KBM-7 (cell line): ENCODE measurements at places on chromosomes 3 and 15.

GRCh38 chr3:47385007-47385406 is 4.2 kb downstream of the PTPN23 start:
- no peak for DNase-seq

GRCh38 chr3:132730891-132731580 is 8.8 kb upstream of the NPHP3 start:
- DNase-seq = peak; percentile 20

DNA sequence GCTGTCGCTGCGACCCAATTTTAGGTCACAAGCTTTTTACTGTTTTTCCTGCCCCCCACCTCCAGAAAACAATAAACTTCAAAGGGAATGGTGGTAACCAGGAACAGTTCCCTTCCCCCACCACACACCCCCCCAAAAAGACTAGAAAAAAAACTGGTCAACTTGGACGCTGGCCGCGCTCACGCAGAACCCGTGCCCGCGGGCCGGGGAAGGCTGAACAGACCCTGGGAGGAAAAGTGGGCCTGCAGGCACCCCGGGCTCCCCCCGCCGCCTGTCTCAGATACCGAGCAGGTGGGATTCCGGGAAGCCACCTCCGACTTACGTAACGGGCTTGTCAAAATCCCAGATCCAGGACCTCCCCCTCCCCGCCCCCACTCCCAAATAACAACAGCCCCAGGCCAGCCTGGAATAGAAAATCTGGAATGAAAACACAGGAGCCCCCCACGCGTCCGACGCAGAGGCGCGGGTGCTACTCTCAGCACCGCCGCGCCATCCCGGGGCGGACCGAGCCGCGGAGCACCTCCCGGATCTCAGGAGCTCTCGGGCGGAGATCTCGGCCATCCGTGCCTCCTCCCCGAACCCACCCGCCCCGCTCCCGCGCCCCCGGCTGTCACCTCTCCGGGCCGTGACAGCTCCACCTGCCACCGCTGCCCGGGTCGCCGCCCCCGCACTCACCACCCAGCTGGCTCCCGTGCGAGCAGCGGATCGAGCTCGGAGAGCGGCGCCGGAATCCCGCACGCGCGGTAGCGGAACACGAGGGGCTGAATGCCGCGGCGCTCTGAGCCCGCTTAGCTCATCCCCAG is 557 bp downstream of the DENND4A start:
- peak; percentile 79 for DNase-seq

DNA sequence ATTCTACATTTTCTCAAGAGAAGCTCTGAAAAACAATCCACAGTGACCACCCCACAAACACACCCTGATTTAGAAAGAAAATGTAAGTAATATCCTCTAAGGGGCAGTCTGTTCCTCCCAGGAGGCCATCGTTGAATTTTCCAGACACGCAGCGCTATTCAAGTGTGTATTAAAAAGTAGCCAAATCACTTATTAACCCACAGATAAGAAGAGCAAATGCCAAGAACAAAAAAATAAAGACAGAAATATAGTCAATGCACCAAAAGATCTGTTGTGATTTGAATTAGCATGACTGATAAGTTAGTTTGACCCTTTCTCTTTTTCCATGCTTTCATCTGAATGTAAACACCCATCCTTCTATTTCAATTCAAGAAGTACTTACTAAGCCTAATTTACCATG is 622.8 kb upstream of the ZNF385D start:
- no peak for DNase-seq

- DNase-seq = no peak
Measured at GRCh38 chr3:175179055-175179454, 319.9 kb downstream of the NAALADL2 start.

GRCh38 chr15:87575896-87576473 is 680.6 kb downstream of the NTRK3 start:
- no peak for DNase-seq

- no peak for DNase-seq
Measured at GRCh38 chr3:12560505-12561190, 3.8 kb downstream of the MKRN2 start.

DNA sequence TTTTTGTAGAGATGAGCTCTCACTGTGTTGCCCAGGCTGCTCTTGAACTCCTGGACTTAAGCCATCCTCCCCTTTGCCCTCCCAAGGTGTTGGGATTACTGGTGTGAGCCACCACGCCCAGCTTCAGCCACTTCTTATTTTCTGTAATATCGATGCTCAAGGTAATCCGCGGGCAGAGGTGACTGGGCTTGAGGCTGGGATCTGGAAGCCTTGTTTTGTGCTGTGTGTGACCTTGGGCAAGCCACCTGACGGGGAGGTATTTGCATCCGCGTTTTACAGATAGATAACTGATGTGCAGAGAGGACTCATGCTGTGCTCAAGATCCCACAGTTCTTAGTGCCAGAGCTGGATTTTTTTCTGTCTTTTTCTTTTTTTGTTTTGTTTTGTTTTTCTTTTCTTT is 27.8 kb upstream of the SEMA4B start:
- no peak for DNase-seq

DNA sequence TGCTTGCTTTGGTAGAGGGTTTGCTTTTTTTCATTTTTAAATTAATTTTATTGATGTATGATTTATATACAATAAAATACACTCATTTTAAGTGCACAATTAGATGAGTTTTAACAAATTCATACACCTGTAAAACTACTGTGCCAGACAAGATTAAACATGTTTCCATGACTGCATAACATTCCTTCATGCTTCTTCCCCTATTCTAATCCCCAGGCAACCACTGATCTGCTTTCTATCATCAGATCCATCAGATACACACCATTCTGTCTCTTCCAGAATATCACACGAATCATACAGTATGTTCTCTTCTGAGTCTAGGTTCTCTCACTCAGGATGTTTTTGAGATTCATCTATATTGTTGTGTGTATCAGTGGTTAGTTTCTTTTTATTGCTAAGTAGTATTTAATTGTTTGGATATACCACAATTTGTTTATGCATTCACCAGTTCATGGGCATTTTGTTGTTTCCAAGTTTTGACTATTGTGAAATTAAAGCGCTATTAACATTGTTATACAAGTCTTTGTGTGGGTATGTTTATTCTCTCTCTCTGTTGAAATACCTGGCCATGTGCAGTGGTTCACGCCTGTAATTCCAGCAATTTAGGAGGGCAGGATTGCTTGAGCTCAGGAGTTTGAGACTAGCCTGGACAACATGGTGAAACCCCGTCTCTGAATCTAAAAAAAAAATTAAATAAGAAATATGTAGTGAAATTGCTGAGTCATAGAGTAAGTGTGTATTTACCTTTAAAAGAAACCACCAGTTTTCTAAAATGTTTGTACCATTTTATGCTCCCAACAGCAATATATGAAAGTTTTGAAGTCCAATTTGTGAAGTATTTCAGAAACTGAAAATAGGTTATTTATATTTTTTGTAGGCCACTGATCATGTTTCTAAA is 7.0 kb upstream of the TFG start:
- peak; percentile 7 for DNase-seq

- DNase-seq = no peak
Measured at GRCh38 chr3:163577271-163577670, 1501.0 kb downstream of the SI start.

GRCh38 chr3:69085833-69086722 is 1.3 kb downstream of the ARL6IP5 start:
- peak; percentile 67 for DNase-seq

DNA sequence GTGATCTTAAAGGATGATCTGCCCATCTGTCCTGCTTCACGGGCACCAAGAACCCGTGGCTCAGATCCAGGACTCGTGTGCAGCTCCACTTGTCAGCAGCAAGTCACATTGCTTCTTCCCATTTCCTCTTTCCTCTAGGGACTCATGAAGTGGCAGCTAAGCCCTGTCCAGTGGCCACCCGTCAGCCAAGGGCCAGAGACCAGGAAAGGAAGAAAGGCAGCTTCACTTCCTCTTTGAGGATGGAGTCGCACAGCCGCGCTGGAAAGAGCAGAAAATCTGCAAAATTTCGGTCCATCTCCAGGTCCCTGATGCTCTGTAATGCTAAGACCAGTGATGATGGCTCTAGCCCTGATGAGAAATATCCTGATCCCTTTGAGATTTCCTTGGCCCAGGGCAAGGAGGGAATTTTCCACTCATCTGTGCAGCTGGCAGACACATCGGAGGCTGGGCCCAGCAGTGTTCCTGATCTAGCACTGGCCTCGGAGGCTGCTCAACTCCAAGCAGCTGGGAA is 28.5 kb downstream of the IL16 start:
- no peak for DNase-seq

- DNase-seq = peak; percentile 38
Measured at GRCh38 chr3:107740992-107741896, 218.5 kb downstream of the BBX start.

- DNase-seq = no peak
Measured at GRCh38 chr15:27617013-27617412, 482.1 kb downstream of the OCA2 start.

GRCh38 chr15:42069496-42070278 is 24.7 kb downstream of the PLA2G4D start:
- no peak for DNase-seq

GRCh38 chr3:32203854-32204253 is 34.6 kb upstream of the CMTM8 start:
- no peak for DNase-seq

DNA sequence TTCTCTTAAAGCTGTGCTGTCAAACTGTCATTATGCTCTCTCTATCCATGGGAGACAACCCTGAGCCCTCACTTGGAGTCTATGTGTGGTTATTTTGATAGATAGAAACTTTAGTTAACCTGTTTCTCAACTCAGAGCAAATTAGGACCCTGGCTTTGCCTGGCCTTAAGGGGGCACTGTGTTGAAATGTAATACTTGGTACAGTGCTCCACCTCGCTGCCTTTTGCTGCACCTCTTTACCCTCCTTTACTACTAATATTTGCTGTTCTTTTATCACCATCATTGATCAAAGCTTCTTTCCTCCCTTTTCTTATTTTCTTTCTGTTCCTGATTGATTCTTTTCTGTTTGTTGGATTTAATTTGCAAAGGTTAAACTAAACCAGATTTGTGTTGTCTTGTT is 34.3 kb downstream of the STT3B start:
- no peak for DNase-seq

- no peak for DNase-seq
Measured at GRCh38 chr15:99518191-99518590, 47.6 kb upstream of the MEF2A start.

DNA sequence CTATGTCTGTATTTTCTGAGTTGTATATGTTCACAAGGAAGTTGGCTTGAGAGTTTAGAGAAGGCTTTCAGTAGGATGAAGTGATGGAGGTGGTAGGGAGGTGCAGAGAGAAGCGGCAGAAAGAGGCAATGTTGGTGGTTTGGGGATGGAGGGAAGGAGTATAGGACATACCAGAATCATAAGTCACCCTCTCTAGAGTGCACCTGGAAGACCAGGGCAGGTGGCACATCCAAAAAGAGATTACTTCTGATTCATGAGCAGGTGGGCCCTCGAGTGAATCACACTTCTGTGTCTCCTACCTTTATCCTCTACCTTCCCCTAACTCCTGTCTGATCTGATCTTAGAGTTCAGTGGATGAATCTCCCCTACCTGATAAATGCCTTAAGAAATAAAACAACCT is 41.8 kb upstream of the MRPL3 start:
- no peak for DNase-seq

DNA sequence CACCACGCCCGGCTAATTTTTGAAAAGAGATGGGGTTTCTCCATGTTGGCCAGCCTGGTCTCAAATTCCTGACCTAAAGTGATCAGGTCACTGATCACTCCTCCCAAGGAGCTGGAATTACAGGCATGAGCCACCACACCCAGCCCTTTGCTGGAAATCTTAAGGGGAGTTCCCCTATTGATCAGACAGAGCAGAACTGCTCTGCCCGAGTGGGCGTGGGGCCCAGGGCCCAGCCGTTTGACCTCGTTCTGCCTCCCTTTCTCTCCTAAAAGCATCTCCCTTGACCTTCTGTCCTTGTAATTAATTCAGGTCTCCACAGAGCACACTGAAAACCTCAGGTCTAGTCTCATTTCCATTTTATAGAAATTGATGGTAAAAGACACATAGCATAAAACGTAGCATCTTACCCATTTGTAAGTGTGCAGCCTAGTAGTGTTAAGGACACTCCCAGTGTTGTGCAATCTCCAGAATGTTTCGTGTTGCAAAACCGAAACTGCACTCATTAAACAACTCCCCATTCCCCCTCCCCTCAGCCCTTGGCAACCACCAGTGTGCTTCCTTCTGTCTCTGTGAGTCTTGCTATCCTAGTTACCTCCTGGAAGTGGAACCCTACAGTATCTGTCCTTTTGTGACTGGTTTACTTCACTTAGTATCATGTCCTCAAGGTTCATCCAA is 89.3 kb downstream of the SLCO3A1 start:
- DNase-seq = peak; percentile 93

DNA sequence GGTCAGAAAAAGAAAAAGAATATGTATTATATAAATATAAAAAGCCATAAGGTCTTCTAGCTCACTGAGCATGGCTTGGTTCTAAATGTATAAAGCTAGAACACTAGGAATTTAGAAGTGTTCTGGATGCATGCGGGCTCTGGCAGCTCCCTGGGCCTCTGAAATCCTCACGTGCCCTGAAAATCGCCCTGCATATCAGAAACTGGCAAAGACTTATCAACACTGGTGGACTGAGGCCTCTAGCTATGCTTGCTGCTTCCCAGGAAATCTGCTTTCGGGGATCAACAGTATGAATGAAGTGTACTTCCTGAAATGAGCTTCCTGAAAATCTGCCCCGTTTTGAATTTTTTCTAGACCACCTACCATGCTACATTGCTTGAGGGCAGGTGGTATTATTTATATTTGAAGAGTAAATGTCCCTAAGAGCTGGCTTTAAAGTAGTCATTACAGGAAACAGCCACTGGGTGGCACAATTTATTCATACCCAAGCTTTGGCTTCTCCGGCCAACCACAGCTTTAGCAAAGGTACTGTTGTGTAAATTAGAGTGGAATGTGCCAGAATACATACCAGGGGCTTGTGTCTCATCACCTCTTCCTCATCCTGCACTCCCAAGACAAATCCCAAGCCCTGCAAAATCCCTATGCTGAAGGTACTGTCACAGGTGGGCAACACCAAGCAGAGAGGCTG is 17.7 kb downstream of the CRTAP start:
- DNase-seq = peak; percentile 77

DNA sequence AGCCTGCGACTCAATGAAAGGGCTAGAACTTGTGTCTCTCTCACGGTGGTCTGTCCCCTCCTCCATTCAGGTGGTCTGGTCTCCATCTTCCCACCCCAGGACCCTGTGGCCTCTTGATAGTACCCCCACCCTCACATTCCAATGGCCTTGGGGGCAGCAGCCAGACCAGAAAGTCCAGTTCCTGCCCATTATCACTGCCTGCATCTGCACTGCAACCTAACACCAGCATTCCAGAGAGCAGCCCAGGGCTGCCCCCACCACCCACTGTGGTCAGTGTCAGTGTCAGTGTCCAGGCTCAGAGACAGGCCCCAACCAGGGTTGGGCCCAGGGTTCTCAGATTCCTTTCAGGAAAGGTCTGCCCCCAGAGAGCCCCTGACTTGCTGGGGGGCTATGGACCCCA is 12.6 kb downstream of the IGDCC3 start:
- no peak for DNase-seq

- no peak for DNase-seq
Measured at GRCh38 chr15:74809956-74810355, 2.7 kb upstream of the LMAN1L start.

DNA sequence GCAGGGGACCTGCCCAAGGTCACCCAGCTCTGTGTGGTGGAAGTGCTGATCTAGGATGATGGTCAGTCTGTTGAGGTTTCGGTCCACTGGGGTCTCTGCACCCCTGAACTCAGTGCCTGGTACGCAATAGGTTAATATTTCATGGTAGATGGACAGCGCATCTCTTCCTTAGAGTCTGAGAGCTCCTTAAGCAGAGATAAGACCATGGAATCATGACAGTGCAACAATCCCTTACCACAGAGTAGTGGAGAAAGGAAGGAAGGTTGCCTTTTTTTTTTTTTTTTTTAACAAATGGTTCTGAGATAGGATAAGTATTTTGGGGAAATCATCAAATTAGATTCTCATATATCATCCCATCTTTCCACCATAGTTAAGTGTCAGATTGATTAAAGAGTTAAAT is 79.8 kb upstream of the SLC6A1 start:
- no peak for DNase-seq
